ENCODE measurements at places on chromosomes 1 and 21. TPM values are rescaled to one million over a fixed set of nuclear protein-coding genes. Genes with fewer than 3 reads are reported as not detected.

The FLG2 gene
- not detected for total RNA-seq

DNA sequence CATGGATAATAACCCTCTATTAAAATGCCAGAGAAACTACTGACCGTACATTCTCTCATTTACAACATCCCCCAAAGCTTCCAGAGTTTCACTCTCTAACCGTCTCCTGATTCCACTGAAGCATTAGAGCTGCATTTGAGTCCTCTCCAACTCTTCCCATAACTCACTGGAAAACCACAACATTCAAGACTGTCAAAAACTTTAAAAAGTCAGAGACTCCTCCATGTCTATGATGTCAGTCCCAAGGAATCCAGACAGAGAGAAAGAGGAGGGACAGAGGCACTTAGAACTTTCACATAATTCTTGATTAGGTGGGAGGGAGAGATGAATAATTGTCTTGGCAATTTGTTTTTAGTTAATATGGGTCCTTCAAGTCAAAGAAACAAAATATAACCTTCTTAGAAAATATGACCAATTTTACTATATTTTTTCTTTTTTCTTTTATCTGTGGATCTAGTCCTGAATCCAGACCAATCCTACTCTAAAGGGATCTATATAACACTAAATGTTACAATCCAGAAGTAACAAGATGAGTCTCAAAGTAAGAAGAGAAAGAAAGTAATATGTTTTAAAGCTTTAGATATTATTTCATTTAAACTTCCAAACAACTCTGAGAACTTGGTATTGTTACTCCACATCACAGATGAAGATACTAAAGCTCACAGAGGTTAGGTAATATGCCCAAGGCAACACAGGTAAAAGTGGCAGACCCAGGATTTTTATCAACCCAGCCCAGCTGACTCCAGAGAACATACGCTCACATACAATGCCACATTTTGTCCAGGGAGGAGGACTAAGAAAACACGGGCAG lies 23.8 kb downstream of the OTUD7B start:
- peak; percentile 46 for DNase-seq

- DNase-seq: no peak
These were observed at the start of gene NR0B2 for GRCh38 chr1:26913754-26914619. Gene NR0B2 (minus strand): TSS chr1:26913975. CDS start chr1:26913940, 35 bp downstream.

GRCh38 chr1:43184388-43184787 lies 12.3 kb downstream of the CFAP57 start:
- no peak for DNase-seq
